ENCODE measurements at places on chromosomes 11 and 22.

- no peak for DNase-seq
Observed at GRCh38 chr11:87275176-87275575, 237.4 kb downstream of the TMEM135 start.

GRCh38 chr11:85809863-85810262 lies 1.1 kb downstream of the SYTL2 start:
- DNase-seq: no peak

DNA sequence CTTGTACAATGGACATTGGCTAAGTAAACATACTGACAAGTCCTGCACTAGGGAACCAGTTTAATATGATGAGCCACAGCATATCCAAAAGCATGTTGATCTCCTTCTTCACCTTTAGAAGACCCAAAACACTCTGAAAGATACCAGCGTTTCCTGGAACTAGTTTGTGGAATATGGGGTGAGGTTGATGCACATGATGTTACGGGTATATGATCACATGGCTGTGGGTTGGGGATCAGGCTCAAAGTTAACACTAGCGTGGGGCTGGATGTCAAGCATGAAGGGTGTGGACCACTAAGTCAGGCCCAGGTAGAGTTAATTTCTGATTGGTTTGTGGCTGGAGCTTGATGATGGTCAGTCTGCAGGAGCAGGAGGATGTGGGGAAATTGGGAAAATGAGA lies 9.0 kb downstream of the IGLL5 start:
- no peak for DNase-seq

DNA sequence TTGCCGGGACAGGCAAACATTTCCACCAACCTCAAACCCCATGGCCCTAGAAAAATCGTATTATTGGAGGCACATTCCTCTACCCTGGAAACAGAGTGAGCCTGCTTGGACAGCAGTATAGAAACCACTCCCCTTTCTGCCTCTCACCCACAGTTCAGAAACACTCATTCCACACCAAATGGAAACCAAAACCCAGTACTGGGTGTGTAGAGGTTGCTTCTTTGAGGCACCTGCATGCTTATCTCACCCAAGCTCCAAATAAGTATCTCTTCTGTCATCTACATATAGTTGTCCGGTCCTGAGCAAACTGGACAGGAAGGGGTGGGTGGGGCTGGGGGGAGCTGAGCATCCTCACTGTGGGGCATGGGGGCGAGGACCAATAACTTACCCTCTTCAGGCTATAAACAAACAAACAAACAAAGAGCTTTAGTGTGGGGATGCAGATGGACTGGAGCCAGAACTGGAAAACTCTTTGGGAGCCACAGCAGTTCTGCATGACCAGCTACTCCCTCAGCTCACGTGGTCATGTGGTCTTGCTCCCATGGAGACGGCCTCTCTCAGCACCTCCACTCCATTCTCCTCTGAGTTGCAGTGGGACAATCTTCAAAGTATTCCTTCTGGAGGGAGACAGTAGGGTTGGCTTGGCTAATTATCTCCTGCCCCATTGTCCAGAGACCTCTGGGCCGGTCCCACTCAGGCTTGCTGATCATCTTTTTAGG lies 1.0 kb upstream of the PLAAT2 start:
- DNase-seq: no peak

All from cortex of kidney (tissue), 1 donor.